ENCODE measurements at places on chromosomes 3 and 15. TPM values are rescaled to one million over a fixed set of nuclear protein-coding genes. Genes with fewer than 3 reads are reported as not detected.

The NTRK3 gene
- polyA plus RNA-seq, result not detected

The SLCO2A1 gene
- not detected for polyA plus RNA-seq

DNA sequence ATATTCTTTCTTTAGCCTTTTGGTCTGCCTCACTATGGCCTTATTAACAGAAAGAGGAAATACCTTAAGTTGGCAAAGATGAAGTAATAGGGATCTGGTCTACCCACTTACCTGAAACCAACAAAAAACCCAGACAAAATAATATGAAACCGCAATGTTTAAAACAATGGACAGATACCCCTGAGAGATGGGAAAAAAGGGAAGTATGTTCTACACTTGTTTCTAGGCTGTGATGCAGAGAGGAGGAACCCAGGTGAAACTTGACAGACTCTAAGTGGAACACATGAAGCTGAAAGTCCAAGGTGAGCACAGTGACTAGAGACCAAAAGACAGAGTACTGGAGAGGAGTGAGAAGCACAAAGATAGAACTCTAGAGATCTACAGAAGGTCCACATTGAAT, 78.4 kb downstream of the NR2E3 start:
- DNase-seq, result no peak
- H3K36me3 ChIP-seq, result peaks cover 37% of the 10 kb centered on the region
- H3K27me3 ChIP-seq, result no peaks in the 10 kb centered on the region
- H3K27ac ChIP-seq, result no peak overlapping the region

- H3K4me3 ChIP-seq, result no peak overlapping the region
- no peak for DNase-seq
- H3K4me1 ChIP-seq, result peaks cover 74% of the 10 kb centered on the region
- no peak overlapping the region for H3K27ac ChIP-seq
- peaks cover 3% of the 10 kb centered on the region for H3K36me3 ChIP-seq
- no peaks in the 10 kb centered on the region for H3K27me3 ChIP-seq
Measured at GRCh38 chr3:16929311-16929710, 44.6 kb downstream of the PLCL2 start.

- peak overlapping the region; percentile 59 for H3K27ac ChIP-seq
- DNase-seq, result peak; percentile 64
- no peaks in the 10 kb centered on the region for H3K36me3 ChIP-seq
- no peak overlapping the region for H3K4me3 ChIP-seq
- H3K4me1 ChIP-seq, result peaks cover 14% of the 10 kb centered on the region
Measured at GRCh38 chr3:53134631-53135232, 4.5 kb upstream of the RFT1 start.

Data from naive B cell (primary cell).